Stimulated activated CD4-positive, alpha-beta T cell treated with anti-CD3 and anti-CD28 coated beads, Interleukin-1b, Interleukin-23, amount 100 ng/mL, for 4 hours (primary cell): ENCODE measurements at places on chromosomes 5 and 9.

DNA sequence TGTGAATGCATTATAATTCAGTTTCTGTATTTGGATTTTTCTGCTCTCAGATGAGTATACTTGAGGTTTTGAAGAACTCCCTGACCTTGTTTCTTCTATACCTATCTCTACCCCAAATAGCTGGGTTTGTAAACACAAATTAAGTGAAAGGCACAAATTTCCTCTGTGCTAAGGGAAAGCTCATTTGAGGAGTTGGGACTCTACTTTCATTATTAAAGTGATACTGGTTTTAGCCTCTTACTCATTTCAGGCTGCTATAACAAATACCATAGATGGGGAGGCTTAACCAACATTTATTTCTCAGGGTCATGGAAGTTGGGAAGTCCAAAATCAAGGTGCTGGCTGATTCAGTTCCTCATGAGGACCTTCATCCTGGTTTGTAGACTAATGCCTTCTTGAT, 97.2 kb upstream of the ANKH start:
- no peak for DNase-seq

GRCh38 chr9:91195372-91196012, 166.2 kb downstream of the AUH start:
- no peak for DNase-seq

- DNase-seq: no peak
Measured at GRCh38 chr5:73818357-73818756, 192.4 kb downstream of the ARHGEF28 start.

- no peak for DNase-seq
Measured at GRCh38 chr5:154779105-154779504, 23.9 kb downstream of the LARP1 start.

- no peak for DNase-seq
Measured at GRCh38 chr5:116135344-116135743, 50.5 kb downstream of the COMMD10 start.

DNA sequence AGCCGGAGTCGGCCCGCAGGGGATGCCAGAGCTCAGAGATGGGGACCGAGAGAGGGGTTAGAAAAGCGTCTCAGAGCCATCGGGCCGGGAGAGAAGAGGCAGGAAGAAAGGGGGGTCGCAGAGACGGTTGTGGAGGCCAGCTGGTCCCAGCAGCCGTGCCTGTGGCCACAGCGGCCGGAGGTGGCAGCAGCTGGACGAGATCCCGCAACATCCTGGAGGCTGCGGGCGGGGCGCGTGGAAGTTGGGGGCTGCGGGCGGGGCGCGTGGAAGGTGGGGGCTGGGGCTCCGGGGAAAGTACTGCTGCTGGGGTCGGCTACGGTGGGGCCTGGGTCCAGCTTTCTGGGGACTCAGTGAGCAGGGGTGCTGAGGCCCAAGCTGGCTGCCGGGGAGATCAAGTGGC, 34.4 kb upstream of the EGFL7 start:
- no peak for DNase-seq
